ENCODE measurements at places on chromosomes 6 and 20.
A peak's percentile ranks its signal among the peaks of the same experiment; 100 is the strongest.

DNA sequence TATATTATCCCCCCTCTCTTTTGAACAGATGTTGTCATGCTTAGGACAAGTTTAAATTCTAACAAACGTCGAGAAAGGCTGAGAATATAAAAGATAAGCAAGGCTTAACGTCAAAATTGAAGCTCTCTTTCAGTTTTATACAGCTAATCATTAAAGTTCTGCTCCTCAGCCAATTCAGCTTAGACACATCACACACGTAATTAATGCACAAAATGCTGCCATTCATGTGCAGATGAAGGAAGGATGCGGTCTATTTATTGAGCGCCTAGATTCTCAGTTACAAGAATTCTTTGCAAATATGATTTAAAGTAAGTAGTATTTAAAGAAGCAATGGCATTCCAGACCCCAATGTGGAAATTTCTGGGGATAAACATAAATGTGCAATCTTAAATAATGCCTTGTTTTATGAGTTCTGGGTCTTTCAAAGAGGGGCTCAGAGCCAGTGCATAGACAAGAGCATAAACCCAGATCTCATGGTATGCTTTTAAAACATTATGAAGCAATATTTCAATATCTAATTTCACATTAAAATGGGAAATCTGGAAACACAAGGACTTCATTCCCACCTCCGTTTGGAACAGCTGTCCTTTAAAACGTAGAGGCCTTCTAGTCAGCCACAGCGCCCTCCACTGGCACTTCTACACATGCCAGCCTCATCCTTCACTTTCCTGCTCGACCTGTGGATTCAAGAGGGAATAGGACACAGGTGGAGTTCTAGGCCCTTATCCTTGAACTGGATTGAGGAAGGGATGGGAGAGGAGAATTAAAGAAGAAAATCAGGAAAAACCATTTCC is 85.8 kb downstream of the LYRM4 start:
- no peak for DNase-seq

GRCh38 chr20:11870411-11870810 is 47.3 kb upstream of the BTBD3 start:
- DNase-seq: no peak

DNA sequence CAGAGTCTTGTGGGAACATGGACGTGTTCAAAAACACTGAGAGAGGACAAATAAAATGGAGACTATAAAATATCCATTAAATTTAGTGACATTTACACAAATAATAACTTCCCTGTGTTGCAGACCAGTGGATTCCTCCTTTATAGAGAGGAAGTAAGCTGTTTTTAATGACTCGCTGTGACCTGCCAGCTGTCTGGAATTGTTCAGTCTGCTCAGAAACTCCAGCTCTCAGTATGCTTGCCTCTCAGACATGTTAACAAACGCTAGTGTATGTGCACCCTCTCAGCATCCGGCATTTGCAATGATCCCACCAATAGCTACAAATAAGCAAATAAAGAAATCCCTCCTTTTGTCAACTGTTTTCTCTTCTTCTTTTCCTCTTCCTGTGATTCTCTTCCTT is 158.0 kb upstream of the TCF21 start:
- DNase-seq: no peak

GRCh38 chr6:112883095-112883494 is 536.0 kb downstream of the RFPL4B start:
- no peak for DNase-seq

- DNase-seq: no peak
Observed at GRCh38 chr20:50043573-50044352, 61.0 kb downstream of the SNAI1 start.

DNA sequence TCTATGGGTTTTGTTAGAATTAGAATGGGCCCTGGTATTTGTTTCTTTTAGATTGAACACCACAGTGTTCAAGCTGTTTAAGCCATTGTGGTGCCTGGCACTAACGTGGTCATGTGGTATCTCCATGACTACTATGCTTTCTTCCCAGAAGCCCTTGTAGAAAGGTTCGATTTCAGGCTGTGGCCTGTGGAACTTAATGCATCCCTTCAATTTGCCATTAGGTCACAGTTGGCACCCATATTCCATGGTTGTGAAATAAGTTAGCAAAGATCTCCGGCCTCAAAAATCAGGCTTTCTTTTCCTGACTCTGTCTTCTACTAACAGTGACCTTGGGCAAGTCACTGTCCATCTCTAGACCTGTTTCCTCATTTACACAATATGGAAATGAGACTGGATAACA is 31.3 kb upstream of the AAR2 start:
- DNase-seq: no peak

GRCh38 chr6:17389274-17389847 is 4.0 kb upstream of the CAP2 start:
- no peak for DNase-seq

DNA sequence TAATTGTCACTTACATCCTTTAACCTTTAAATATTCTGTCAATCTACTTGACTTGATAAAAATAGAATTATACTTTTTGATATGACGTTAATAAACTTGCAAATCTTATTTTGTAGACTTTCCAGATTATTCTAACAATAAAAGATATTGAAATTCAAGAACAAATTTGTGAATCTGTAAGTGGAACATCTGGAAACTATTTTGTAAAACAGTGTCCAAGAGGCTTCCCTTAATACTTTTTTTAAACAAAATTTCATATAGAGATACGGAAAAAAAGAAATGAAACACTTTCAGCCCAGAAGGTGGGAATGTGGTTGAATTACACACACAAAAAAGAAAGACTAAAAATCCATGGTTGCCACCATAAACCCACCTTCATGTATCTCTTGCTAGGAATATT is 174.4 kb downstream of the COL19A1 start:
- DNase-seq: no peak

GRCh38 chr6:145241039-145241438 is 494.3 kb downstream of the EPM2A start:
- DNase-seq: no peak

DNA sequence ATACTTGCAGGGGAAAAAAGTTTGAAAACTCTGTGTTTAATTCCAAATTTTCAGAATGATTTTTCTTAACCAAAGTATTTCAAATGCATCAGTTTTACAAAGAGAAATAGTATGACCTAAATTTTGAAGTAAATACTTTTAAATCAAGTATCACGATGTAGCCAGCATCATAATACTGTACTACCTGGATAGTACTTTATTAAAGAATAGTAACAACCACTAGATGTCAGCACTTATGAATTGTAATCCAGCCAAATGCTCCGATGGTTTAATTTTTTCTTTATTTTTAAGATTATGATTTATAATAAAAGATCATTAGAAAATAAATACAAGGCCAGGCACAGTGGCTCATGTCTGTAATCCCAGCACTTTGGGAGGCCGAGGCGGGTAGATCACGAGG is 37.2 kb upstream of the HACE1 start:
- no peak for DNase-seq

DNA sequence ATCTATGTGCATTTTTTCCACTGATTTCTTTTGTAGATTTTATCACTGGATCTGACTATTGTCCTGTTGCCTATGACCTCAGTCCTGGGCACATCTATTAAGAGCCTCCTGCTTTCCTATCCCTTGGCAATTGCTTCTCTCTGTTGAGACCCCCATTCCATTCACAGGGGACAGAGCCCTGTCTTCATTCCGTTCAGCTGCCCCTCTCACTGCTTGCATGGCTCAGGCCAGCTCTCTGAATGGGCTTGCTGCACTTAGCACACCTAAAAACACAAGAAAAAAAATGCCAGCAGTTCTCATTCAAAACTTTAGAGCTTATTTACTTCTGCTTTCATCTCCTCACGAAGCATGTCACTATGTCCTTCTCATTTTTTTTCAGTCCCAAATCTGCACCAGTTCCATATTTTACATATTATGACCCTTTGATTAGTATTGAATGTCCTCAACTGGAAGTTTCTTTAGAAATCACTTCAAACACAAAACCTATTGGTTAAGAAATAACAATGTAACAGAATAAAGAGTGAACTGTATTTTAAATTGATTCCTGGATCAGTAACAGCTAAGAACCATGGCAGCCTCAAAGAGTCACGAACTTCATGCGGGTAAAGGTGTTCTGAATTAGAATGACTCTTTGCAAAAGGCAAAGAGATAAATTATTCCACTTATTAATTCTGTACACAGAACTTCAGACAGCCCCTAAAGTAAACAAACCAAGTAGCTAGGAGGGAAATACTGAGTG is 616.5 kb downstream of the C6orf118 start:
- DNase-seq: no peak

GRCh38 chr6:33673851-33674250 is 37.6 kb downstream of the UQCC2 start:
- no peak for DNase-seq

GRCh38 chr6:108630050-108630714 is 69.5 kb downstream of the FOXO3 start:
- no peak for DNase-seq

- no peak for DNase-seq
Observed at GRCh38 chr6:56282391-56282790, 35.0 kb upstream of the COL21A1 start.

DNA sequence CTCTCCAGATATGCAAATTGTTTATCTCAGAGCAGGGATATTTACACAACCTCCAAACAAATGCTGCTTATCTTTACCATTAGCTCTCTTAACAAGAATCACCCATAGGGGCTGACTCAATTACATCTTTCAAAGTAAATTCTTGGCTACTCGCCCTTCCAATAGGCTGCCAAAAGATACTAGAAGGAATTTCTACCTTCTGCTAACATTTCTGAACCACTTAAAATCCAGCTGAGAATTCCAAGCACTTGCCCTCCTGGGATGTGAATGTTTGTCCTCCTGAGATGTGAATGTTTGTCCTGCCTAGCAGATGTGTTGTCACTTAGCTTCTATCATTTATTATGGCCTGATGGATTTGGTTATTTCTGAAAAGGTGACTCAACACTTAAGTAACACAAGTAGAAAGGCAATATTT is 388.0 kb downstream of the GJA1 start:
- DNase-seq: no peak

GRCh38 chr6:144843701-144844100 is 558.6 kb downstream of the UTRN start:
- no peak for DNase-seq

- DNase-seq: no peak
Observed at GRCh38 chr6:125512621-125513020, 210.9 kb upstream of the HDDC2 start.

- DNase-seq: no peak
Observed at GRCh38 chr20:50632236-50632635, 59.1 kb downstream of the RIPOR3 start.

DNA sequence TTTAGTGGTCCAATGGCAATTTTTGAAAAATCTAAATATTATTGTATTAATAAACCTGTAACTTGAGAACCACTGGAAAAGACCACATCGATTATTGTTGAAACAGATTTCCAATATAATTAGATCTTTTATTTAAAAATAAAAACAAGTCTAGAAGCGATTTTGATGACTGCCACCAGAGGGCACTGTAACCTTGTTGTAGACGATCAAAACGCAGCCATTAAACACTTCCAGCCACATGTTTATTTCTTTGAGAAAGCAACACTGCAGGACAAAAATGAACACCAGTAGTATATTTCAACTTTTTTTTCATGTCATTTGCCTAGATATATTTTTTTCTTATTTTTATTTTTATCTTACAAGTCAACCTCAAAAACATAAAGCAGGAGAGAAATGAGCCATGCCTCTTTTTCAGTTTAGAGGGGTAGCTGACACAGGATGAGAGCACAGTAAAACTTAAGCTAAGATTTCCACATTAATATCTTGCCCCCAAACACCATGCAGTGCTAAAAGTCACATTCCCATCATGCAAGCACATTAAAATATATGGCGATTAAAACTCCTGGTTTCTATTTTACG is 115.4 kb downstream of the OPRM1 start:
- DNase-seq: peak; percentile 42

DNA sequence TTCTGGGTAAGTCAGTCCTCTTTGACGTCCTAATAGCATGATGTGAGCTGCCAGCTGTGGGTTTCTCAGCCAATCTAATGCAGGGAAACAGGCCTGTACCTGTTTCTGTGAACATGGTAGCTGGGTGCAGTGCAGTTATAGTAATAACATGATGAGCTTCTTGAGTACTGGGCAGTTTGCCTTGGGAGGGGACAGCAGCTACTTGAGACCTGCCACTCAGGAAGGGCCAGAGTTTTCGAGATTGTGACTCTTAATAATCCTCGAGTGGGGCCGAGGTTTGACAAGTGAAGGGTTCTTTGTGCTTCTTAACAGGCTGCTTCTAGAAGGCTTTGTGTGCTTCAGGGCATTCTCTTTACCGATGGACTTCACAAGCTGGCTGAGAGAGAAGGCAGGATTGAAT is 180.1 kb downstream of the JARID2 start:
- DNase-seq: no peak

DNA sequence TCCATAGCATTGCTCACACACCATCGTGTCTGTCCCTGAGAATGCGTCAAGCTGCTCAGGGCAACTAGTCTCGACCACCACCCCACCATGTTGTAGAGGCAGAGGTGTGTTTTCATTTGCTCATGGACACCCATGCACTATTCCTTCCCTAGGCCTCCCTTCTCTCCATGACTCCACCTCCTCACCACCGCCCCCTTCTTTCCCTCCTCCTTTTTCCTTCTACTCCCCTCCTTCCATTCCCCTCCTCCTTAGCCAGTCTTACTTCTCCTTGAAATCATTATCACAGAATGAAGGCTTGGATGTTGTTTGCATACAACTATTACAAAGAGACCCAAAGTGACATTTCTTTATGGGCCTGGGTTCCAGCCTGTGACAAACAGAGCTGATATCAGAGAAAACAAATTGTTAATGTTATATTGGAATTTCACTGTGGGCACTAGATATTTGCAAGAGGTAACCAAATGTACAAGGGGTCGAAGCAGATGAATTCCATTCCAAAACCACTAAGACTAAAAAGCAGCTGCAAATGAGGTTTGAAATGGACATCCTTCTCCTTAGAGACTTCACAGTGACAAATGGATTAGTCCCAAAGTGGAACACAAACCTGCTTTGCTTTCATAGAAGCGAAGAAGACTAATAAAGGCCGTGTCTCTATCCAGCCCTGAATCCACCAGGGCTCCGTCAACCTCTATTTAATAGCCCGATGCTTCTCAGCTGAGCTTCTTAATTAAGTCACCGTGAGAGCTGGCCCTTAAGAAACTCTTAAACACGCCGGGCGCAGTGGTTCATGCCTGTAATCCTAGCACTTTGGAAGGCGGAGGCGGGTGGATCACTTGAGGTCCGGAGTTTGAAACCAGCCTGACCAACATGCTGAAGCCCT is 275.8 kb upstream of the SULF2 start:
- no peak for DNase-seq

DNA sequence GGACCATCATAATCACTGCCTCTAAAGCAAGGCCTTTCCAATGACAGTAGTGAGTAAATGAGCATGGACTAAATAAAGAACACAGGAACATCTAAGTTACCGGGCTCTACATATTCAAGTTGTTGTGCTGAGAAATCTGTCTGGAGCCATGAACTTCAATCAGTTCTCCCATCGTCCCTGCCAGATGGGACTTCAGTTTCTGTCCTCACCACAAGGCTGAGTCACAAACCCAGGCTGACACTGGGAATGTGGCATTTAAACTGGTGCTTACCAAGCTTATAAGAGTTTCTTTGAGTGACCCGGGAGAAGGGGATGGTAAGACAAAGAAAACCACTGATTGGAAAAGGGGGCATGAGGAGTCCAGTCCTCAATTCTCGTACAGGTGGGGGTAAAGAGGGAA is 497.0 kb downstream of the MAFB start:
- DNase-seq: no peak

Measured in activated CD8-positive, alpha-beta memory T cell treated with anti-CD3 and anti-CD28 coated beads for 1 hour (primary cell).